Activated T-helper 2 cell treated with anti-CD3 and anti-CD28 coated beads, Interferon-gamma antibody, Interleukin-2, Interleukin-4, amounts not matched to agents 10 μg/mL and 5 μg/mL and 100 μg/mL, durations not matched to agents 14 hours and 24 hours and 36 hours (primary cell): ENCODE measurements at places on chromosomes 1 and 21.

- H3K4me3 ChIP-seq: no peak overlapping the region
- no peaks in the 10 kb centered on the region for H3K36me3 ChIP-seq
These were observed 299.2 kb downstream of the LTN1 start for GRCh38 chr21:28693476-28693875.

GRCh38 chr1:31705080-31705866 lies 1.5 kb upstream of the COL16A1 start:
- H3K27me3 ChIP-seq: peaks cover 20% of the 10 kb centered on the region
- no peaks in the 10 kb centered on the region for H3K36me3 ChIP-seq
- no peak overlapping the region for H3K4me3 ChIP-seq

DNA sequence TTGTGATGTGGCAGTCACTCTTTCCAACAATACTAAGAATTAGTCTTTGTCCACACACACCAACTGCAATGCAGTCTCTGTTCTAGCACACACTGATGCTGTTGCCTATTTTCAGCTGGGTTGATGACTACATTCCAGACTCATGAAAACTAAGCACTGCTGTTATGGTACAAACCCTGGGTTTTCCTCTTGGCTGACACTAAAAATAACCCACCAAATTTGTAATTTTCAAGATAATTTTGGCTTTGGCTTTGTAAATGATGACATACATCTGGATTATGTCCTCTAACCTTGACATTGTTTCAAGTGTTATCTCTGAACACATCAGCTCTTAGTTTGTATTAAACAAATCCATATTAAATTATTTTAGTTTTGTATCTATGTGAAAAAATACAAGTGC lies 444.8 kb downstream of the PTPRC start:
- peaks cover 17% of the 10 kb centered on the region for H3K36me3 ChIP-seq
- no peak overlapping the region for H3K27ac ChIP-seq
- no peak overlapping the region for H3K4me3 ChIP-seq
- peaks cover 30% of the 10 kb centered on the region for H3K4me1 ChIP-seq
- H3K27me3 ChIP-seq: no peaks in the 10 kb centered on the region
- no peak for DNase-seq

GRCh38 chr21:30164796-30165195 lies 1.8 kb downstream of the CLDN17 start:
- no peak overlapping the region for H3K27ac ChIP-seq
- H3K27me3 ChIP-seq: no peaks in the 10 kb centered on the region
- H3K36me3 ChIP-seq: no peaks in the 10 kb centered on the region
- no peaks in the 10 kb centered on the region for H3K4me1 ChIP-seq
- DNase-seq: no peak
- no peak overlapping the region for H3K4me3 ChIP-seq

DNA sequence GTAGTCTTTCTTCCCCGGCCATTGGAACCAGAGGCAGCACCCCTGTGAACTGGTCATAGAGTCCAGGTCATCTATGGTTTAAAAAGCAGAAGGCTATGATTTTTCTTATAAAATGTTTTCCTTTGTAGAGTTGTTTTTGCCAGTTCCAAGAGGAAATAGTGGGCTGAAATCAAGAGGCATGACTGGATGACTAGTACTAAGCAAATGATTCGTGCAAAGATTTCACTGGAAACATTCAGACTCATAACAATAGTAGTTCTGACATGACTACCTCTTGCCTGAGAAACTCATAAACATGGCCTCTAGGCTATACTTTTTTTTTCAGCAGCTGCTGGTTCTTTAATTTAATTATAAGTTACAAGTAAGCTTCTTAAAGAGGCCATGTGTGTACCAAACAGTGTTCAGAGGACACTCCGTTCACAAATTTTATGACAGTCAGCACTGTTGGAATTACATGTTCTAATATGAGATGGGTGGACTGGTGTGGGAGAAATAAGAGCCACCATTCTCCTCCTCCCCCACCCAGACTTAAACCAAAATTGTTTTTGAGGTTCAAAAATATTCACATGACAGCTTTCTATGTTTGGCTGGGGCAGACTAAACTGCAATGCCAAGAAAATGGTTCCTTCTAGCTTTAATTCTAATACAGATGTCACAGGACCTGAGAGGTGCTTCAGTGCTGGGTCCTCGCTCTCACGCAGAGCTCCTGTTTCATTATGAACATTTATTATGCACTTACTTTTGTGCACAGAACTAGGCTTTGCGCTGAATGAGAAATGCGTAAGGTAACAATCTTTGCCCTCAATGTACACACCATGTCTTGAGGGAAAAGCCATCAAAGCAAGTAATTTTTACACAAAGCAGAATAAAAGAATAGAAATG lies 147.5 kb downstream of the ZC3H11B start:
- H3K27me3 ChIP-seq: no peaks in the 10 kb centered on the region
- peaks cover 61% of the 10 kb centered on the region for H3K4me1 ChIP-seq
- H3K4me3 ChIP-seq: no peak overlapping the region
- DNase-seq: no peak
- no peaks in the 10 kb centered on the region for H3K36me3 ChIP-seq
- H3K27ac ChIP-seq: peak overlapping the region; percentile 94
